ENCODE measurements at places on chromosomes 11 and 22. TPM values are rescaled to one million over a fixed set of nuclear protein-coding genes. Genes with fewer than 3 reads are reported as not detected.
A peak's percentile ranks its signal among the peaks of the same experiment; 100 is the strongest.

Gene NCAPH2
- total RNA-seq = 30.2 TPM

Gene CYTH4
- 25.9 TPM for total RNA-seq

Gene RGL4
- total RNA-seq = 1.3 TPM

Gene TMPRSS13
- total RNA-seq = 9.4 TPM

Gene LARGE1
- total RNA-seq = 27.2 TPM

Gene NXPE2
- 0.15 TPM for total RNA-seq

Gene TRPM5
- total RNA-seq = 0.18 TPM

Gene C11orf58
- total RNA-seq = 219 TPM

Gene OR8A1
- total RNA-seq = not detected

Gene CDHR5
- not detected for total RNA-seq

Gene CDC42BPG
- total RNA-seq = 23.5 TPM

DNA sequence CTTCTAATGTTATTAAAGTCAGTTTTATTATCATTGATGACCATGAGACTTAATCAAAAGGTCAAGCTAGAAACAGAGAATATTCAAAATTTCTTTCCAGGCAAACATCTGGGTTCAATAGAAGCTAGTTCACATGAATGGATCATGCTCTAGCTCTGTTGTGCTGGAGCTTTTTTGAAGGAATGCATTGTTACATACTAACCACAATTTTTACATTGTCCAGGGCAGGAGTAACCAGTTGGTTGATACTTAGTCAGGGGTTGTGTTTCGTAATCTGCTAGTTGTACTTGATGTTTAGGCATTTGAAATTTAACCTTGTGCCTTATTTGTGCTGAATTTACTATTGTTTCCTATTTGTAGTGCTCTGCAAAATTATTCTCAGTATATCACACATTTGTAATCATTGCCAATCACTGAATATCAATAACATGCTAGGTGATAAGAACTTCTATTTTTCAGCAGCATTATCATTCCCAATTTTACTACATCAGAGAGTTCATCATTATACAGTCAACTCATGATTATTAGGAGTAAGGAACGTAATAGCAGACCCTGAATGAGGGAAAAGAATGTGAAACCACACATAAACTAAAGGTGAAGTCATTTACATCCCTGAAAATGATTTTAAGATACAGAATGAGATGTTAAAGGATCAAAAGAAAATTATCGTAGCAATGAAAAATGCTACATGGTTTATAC lies 23.2 kb downstream of the NF2 start:
- DNase-seq = no peak

DNA sequence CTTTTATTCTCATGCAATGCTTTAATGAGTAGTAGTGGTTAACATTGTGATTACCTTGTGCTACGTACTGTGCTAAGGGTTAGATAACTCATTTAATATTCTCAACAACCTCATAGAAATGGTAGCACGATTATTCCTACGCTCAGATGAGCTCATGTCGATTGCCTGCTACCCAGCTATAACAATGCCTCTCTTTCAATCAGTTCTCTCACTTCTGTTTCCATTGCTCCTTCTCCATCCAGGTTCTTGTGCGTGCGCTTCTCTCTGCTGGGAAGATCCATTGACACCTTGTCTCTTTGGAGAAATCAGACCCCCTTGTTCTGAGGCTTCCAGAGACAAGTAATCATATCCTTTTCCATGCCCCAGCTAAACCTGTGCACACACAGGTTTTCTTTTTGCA lies 120.8 kb downstream of the NECTIN1 start:
- no peak for DNase-seq

DNA sequence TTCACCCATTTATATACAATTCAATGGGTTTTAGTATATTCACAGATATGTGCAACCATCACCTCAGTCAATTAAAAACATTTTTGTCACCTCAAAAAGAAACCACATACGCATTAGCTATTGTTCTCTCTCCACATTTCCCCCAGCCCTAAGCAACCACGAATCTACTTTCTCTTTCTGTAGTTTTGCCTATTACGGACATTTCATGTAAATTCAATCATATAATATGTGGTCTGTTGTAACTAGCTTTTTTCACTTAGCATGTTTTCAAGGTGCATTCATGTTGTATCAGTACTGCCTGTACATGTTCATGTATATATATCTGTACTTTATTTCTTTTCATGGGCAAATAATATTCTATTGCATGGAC lies 104.7 kb upstream of the RRM1 start:
- DNase-seq = no peak

DNA sequence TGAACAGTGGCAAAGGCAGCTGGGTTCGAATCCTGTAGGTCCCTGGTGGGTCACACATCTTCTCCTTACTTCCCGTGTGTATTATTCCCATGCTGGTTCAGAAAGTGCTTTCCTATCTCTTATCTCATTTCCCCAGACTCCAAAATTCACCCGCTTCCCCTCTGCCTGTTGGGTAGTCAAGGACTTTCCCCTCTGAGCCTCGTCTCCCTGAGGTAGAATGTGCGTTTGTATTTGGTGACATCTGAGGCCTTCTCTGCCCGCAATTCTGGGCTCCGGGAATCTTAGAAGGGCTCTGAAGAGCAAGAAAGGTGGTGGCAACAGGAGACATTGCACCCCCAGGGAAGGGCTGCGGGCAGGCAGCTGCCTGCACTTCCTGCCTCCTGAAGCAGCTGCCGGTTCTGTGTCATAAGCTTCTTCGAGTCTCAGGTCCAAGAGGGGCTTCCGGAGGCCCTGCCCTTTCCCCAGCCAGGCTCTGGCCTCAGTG lies 5.9 kb downstream of the LRRC32 start:
- peak; percentile 8 for DNase-seq

DNA sequence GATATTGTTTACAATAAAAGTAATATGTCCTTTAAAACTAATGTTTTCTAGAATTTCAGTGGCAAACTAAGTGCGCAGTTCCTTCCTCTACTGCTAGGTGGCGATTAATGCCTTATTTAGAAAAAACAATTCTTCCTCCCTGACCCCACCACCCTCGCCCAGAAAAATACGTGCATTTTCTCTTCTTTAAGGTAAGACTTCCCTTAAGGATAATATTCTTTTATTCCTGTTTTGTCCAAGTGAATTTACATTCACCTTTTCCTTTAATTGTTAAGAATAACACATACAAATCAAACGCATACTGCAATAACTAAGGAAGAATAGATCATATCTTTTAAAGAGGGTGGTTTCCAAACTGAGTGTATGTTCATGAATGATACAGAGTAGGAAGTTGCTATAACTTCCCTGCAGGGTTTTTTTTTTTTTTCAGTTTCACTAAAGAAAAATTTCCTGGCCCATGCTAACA lies 17.0 kb upstream of the PSMA1 start:
- peak; percentile 15 for DNase-seq

DNA sequence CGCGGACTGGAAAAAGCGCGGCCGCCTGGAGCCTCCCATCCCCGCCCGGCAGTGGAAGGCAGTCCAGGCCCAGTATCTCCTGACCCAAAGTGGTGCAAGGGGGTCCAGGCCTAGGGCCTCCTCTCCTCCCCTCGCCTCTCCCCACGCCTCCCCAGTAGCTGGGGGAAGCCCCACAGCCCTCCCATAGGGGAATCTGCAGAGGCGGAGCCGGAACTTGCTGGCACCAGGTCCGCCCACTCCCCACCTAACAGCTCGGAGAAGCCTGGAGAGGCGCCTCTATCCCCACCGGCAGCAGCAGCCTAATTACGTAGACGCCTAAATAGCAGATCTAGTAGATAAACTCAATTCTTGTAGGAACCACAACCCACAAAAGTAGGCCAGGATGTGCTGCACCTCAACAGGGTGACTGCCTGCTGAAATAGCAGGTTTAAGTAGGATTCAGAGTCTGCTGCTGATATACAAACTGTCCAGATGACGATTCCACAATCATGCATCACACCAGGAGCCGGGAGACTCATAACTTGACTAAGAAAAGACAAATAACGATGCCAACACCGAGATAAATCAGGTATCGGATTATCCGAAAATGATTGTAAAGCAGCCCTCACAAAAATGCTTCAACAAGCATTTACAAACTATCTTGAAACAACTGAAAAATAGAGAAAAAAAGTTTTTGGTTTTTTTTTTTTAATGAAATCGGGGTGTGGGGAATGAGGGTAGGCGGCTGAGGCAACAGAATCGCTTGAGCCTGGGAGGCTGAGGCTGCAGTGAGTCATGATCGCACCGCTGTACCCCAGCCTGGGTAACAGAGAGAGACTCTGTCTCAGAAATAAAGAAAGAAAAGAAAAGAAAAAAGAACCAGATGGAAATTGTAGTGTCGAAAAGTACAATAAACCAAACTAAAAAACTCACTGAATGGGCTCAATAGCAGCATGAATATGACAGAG lies 11.4 kb upstream of the BRD1 start:
- no peak for DNase-seq

- DNase-seq = no peak
Observed at GRCh38 chr22:37275622-37276021, 6.7 kb upstream of the CYTH4 start.

GRCh38 chr22:27538666-27539065 lies 262.9 kb downstream of the MN1 start:
- DNase-seq = no peak

DNA sequence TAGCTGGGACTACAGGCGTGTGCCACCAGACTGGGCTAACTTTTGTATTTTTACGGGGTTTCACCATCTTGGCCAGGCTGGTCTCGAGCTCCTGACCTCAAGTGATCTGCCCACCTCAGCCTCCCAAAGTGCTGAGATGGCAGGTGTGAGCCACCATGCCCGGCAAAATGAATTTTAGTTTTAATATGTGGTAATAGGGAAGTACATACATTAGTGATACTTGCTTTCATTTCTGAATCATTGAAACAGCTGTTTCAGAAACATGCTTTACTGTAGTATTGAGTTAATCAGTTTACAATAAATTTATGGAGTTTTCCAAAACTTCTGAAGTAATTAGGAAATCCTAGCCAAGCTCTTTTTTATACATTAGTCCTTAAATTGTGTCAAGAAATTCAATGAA lies 15.6 kb downstream of the PCF11 start:
- DNase-seq = no peak

- DNase-seq = no peak
Observed at GRCh38 chr22:36566720-36567119, 37.8 kb upstream of the EIF3D start.

GRCh38 chr11:27926981-27927481 lies 180.9 kb downstream of the KIF18A start:
- DNase-seq = no peak

GRCh38 chr11:5284637-5285036 lies 14.9 kb upstream of the HBE1 start:
- no peak for DNase-seq

GRCh38 chr11:113690619-113691569 lies 15.2 kb downstream of the TMPRSS5 start:
- no peak for DNase-seq

- DNase-seq = peak; percentile 84
Observed at GRCh38 chr11:72308226-72309073, 64.5 kb upstream of the PHOX2A start.

- no peak for DNase-seq
Observed at GRCh38 chr22:21457023-21457787, 10.0 kb upstream of the TMEM191C start.

- DNase-seq = no peak
Observed at GRCh38 chr11:20661445-20661844, 7.9 kb upstream of the NELL1 start.

DNA sequence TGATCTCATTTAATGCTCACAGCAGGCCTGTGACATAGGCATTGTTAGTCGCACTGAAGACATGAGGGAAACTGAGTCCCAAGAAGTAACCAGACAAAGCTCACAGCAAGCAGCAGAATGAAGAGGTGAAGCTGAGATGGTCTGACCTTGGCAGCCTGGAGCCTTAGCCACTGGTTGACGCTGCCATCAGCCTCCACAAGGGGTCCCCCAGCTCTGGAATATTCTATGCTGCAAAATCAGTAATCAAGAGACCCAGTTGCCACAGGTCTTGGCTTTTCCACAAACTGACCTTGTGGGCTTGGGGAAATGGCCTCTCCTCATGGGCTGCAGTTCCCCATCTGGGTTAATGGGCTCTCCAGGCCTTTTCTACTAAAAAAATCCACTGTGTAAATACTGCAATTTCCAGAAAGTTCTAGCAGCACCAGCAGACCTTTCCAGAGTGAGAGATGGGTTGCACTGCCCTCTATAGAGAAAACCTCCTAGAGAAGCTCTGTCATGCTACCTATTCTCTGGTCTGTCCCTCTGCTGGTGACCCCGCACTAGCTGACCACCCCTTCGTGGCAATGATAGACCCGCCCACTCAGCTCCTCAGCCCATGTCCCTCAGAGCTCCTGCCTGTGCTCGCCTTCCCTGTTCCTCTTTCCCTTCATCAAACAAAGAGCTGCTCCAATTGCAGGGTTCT lies 22.6 kb upstream of the ISX start:
- DNase-seq = no peak

DNA sequence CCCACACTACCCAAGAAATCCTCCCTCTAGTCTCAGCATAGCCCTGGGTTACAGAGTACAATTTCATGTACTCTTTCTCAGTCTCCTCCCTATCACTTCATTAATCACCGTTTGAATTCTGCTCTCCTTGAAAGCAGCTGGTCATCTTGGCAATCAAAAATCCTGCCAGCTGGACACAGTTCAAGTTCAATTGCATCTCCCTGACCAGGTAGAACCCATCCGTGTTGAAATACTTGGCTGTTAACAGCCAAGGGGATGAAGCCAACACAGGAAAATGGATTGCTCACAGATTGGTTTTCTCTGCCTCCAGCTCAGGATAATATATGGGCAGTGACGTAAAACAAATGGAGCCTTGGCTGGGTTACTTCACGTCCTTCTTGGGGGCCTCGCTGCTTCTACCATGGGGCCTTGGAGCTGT lies 55.1 kb upstream of the GRK3 start:
- peak; percentile 73 for DNase-seq

DNA sequence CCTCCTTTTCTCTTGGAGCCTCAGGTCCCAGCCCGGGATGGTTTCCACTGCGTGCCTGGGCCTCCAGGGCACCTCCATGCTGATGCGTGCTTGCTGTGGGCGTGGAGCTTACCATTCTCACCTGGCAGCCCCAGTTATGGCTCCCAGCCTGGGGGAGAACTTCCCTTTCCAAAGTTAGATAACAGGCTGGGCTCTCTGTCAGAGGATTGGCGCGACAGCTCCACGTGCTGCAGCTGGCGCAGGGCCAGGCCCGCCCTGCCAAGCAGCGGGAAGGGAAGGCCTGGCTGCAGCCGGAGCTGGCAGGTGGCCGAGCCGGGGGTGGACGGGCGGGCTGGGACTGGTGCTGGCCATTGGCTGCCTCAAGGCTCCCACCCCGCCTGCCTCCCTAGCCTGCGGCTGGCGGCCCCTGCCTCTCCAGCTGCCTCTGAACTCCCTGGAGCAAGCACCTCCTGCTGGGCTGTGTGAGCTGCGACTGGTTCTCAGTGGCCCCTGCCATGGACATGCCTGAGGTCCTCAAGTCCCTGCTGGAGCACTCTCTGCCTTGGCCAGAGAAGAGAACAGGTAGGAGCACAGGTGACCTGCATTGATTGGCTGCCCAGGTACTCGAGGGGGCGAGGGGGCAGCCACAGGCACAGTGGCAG lies 14.6 kb upstream of the TEF start:
- DNase-seq = peak; percentile 98

GRCh38 chr22:49937758-49938564 lies 19.5 kb downstream of the CRELD2 start:
- DNase-seq = peak; percentile 59
